ENCODE measurements at places on chromosomes 3 and 15. TPM values are rescaled to one million over a fixed set of nuclear protein-coding genes. Genes with fewer than 3 reads are reported as not detected.

DNA sequence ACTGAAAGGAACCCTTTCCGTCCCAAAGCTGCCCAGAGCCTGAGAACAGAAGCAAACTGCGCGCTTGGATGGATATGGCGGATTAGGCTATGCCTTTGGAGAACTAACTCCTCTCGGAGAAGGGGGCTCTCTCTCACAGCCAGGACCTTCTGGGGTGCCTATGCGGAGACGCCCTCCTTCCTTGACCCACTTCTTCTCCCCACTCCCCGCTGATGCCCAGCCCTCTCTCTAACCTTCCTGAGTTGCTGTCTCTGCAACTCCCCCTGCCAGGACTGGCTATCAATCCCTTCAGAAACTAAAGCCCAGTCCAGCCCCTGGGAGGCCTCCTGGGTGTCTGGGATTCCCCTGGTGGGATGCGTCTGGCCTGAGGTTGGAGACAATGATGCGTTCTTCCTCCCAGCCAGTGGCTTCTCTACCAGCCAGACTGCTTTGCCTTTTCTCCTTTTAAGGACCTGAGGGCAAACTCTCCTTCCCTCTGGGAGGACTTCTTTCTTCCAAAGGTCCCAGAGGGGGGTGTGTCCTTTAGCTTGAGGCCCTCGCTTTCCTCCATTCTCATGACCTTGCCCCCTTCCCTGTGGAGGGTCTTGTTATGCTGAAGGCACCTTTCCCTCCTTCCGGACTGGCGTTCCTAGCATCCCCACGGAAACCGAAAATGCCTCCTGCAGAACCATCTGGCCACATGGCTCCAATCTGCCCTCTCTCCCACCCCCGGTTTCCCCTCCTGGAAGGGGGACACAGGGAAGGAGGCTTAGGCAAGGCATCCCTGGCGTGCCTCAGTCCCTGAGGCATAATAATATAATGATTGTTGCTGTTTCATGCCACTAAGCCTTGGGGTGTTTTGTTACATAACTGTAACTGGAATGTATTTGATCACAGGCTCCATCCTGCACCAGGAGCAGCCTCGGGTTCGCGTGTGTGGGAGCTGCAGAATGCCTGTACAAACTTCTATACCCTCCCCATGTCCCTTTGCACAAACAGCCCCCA, 63.4 kb upstream of the C15orf39 start:
- H3K27ac ChIP-seq, result no peak overlapping the region
- H3K4me1 ChIP-seq, result no peaks in the 10 kb centered on the region

DNA sequence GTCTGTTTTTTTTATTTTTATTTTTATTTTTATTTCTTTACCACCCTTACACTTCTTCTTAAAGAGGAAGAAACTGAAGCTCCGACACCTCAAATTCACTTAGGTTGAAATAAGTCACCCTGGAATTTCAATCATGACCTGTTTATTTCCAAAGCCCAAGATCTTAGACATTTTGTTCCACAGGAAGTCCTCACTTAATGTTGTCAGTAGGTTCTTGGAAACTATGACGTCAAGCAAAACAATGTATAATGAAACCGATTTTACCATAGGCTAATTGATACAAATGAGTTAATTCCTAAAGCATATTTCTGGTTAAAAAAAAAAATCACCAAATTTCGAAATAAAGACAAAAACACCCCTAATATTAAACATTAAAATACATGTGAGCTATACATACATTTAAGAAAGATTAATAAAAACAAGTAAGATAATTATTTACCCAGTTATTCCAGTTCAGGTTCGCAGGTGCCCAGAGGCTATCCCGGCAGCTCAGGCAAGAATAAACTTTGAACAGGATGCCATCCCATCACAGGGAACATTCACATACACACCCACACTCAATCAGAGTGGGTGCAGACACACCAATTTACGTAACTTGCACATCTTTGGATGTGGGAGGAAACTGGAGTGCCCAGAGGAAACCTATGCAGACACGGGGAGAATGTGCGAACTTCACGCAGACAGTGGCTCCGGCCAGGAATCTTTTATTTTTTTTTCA, 391.0 kb downstream of the RAP2B start:
- no peaks in the 10 kb centered on the region for H3K36me3 ChIP-seq
- H3K27ac ChIP-seq, result no peak overlapping the region
- H3K27me3 ChIP-seq, result no peaks in the 10 kb centered on the region
- H3K4me1 ChIP-seq, result no peaks in the 10 kb centered on the region

- no peak for DNase-seq
- H3K27me3 ChIP-seq, result no peaks in the 10 kb centered on the region
- no peak overlapping the region for H3K27ac ChIP-seq
These were observed 102.3 kb downstream of the POLQ start for GRCh38 chr3:121443456-121443855.

DNA sequence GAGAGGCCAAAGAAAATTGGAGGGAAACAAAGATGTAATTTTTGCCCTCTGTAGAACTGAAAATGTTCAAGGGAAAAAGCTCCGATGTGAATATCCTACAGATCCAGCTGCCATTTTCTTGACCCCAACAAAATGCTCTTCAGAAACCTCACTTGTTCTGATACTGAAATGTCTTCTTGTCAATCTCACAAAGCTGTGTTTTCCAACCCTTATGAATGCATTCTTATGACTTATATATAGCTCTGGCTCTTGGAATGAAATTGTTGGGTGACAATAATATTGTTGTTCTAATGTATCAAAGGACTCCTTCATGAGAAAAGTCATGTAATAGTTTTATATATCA, 157.1 kb upstream of the TGFBR2 start:
- H3K4me1 ChIP-seq, result no peaks in the 10 kb centered on the region
- H3K27me3 ChIP-seq, result no peaks in the 10 kb centered on the region
- H3K27ac ChIP-seq, result no peak overlapping the region
- no peaks in the 10 kb centered on the region for H3K36me3 ChIP-seq
- H3K4me3 ChIP-seq, result no peak overlapping the region

Gene GABRR3
- not detected for total RNA-seq

Gene ACAN
- total RNA-seq, result not detected

Gene PRSS50
- total RNA-seq, result not detected

Gene ABHD10
- 44.1 TPM for total RNA-seq

Gene SLC28A1
- total RNA-seq, result not detected

Gene NPHP3
- total RNA-seq, result 11.7 TPM
